Activated naive CD8-positive, alpha-beta T cell treated with anti-CD3 and anti-CD28 coated beads, Interleukin-2, amount 50 U/mL, for 24 hours (primary cell): ENCODE measurements at places on chromosomes 7 and 10.

GRCh38 chr7:49885593-49886285, 112.3 kb downstream of the VWC2 start:
- no peak for DNase-seq

DNA sequence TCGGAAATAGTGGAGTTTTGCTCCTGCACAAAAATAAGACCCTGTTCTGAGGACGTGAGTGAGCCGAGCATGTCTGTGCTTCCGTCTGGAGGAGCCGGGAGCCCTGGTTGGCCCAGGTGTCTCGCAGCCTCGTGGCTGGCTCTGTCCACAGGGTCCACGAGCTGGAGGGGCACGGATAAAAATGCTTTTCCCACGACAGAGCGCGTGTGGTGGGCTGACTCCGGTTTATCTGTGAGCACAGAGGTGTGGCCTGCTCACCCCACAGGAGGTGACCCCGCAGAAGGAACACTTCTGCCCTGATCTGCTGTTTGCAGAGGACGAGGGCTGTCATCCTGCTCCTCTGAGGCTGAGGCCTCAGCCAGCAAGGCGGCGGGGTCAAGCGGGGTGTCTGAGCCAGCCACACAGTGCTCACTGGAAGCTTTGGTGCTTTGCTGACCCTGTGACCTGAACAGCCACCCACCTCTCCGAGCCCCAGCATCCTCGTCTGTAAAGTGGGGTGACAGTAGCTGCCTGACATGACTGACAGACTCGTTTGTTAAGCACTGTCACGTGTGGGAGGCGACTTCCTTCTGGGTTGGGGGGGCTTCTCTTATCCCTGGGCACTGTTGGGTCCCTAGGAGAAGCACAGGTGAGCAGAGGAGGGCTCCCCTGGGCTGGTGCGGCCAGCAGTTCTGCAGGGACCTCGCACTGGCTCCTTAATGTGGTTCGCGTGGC, 162.5 kb downstream of the DNAJB6 start:
- DNase-seq = no peak

GRCh38 chr10:131694168-131694780, 206.5 kb upstream of the PPP2R2D start:
- no peak for DNase-seq

GRCh38 chr10:60282771-60283353, 106.8 kb downstream of the ANK3 start:
- no peak for DNase-seq

- DNase-seq = no peak
Observed at GRCh38 chr10:128431083-128431482, 304.9 kb upstream of the MKI67 start.

- DNase-seq = no peak
Observed at GRCh38 chr7:10239695-10240345, 733.9 kb upstream of the PHF14 start.

DNA sequence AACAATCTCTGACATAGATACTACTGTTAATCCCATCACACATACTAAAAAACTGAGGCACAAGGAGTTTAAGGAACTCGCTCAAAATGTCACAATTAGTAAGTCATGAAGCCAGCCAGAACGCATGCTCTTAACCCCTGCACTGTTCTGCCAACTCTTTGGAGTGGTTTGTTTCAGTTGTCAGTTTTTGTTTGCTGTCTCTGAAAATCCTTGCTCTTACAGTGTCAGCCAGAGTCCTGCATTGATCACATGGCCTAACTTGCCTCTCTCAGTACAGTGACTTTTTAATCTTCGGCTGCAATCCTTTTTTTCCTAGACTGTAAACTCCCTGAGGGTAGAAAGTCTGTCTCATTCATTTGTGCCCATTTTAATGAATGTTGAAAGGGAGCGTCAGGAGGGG, 753.8 kb downstream of the AUTS2 start:
- DNase-seq = no peak

DNA sequence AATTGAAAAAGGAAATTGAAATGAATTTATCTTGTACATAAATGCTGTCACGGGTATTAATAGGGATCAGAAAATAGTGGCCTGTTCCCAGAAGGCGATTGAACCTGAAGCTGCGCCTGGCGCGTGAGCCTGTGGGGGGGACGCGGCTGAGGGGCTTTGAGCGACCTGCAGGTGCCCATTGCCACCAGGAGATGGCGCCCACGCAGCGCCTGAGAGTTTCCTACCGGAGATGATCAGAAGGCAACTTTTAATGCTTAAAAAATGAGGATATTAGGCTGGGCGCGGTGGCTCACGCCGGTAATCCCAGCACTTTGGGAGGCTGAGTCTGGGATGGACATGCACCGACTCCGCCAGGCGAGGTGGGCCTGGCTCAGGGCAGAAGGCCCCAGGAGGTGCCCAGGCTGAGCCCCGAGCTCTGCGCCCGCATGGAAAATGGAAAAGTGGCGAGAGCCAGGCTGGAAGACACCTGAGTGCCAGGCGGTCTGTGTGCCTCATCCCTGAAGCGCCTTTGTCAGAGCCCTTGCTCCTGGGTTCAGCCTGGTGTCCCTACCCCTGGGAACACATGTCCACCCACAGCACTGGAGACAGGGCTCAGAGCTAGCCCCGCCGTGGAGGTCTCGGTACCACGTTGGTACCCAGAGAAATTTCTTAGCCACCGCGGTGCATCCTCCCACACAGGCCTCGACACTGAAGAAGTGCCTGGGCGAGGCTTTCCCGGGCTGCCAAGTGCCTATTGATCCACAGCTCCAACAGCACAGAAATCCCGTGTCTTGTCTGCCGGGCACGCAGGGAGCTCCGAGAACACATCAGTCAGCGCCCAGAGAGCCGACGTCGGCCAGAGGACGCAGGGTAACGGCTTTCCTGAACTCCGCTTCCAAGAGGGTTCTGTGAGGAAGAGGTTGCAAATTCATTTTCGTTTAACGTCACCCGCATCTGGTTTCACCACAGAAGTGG, 117.4 kb downstream of the INPP5A start:
- peak; percentile 68 for DNase-seq

- DNase-seq = no peak
Observed at GRCh38 chr10:51244748-51245490, 170.6 kb downstream of the PRKG1 start.

DNA sequence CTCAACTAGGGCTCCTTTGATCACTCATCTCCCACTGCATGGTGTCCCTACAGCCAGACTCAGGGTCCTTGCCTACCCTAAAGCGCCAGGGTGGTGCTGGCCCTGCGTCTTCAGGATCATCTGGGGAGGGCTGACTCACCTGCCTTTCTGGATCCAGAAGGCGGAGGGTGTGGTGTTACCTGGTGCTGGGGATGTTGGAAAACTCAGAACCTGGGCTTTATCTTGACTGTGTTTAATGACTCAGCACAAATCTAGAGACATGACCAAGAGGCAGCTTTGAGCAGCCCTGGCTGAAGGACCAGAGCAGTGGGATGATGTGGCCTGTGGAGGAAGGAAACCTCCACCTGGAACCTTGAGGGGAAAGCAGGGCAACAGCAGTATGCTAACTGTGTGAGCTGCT, 96.5 kb downstream of the GRK5 start:
- no peak for DNase-seq

GRCh38 chr10:1425879-1426278, 311.4 kb downstream of the ADARB2 start:
- DNase-seq = no peak

- no peak for DNase-seq
Observed at GRCh38 chr7:98362517-98362916, 38.4 kb downstream of the BAIAP2L1 start.

DNA sequence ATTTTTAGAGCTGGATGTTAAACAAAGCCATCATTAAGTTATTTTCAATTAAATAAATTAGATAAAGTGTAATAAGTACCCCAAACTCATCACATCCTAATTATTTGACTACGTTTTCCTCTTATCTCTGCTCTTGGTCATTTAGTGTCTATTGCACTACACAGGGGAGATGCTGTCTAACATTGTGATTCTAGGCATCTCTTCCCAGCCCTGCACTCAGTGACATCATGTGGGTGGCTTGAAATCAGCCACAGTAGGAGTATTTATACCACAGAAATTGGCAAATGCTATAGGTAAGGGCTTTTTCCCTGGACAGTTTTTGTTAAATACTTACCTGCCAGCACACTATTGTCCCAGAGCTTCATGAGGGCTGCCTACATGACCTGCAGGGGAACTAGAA, 21.3 kb upstream of the TMEM72 start:
- no peak for DNase-seq

GRCh38 chr7:53151496-53151895, 116.1 kb downstream of the POM121L12 start:
- no peak for DNase-seq

DNA sequence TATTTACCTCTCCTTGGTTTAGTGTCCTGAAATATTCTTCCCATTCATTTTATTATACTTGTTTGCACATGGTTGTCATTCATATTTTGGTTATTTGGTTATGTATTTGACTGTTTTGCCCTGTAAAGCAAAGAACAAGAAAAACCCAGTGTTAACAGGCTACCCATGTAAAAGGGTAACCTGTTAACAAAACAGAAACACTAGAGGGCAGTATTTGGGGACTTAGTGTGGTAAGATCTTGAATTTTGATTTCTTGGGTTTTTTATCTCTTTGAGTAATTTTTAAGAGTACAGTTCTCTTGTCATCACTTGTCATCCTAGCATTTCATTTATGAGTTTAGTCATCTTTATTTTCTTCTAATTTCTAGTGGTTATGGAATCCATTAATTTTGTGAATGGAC, 51.3 kb downstream of the POLL start:
- DNase-seq = no peak

- DNase-seq = no peak
Observed at GRCh38 chr7:130926001-130926691, 192.1 kb upstream of the KLF14 start.

GRCh38 chr7:151886783-151887182, 9.9 kb upstream of the PRKAG2 start:
- no peak for DNase-seq

GRCh38 chr7:117283371-117283770, 39.5 kb downstream of the WNT2 start:
- DNase-seq = no peak

DNA sequence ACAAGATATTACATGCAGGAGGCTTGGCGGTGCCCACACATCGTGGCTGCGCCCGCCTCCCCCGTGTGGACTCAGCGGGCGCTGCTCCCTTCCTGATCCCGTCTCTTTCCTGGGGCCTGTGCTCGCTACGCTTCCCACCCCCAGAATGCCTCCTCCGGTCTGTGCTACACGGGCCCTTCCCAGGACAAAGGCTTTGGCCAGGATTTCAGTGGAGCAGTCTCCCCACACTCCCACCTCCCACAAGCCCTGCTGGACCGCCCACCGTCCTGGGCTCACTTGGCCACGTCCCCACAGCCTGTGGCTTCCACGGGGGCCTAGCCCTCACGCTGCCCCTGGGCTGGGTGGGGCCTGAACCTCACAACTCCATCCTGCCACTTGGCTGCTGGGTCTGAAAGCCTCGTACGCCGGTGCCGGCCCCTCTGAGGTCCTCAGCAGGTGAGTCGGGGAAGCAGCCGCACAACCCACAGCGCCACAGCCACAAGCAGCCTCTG, 17.3 kb downstream of the CFAP46 start:
- DNase-seq = no peak

- DNase-seq = no peak
Observed at GRCh38 chr10:71868192-71868697, 17.2 kb upstream of the PSAP start.
